Astrocyte of the hippocampus (primary cell): ENCODE measurements at places on chromosomes 12 and 14.

- peak; percentile 68 for DNase-seq
These were observed 2.0 kb upstream of the SETD1B start for GRCh38 chr12:121801595-121802484.

GRCh38 chr12:28574746-28575592 is 384.7 kb downstream of the CCDC91 start:
- DNase-seq = no peak

DNA sequence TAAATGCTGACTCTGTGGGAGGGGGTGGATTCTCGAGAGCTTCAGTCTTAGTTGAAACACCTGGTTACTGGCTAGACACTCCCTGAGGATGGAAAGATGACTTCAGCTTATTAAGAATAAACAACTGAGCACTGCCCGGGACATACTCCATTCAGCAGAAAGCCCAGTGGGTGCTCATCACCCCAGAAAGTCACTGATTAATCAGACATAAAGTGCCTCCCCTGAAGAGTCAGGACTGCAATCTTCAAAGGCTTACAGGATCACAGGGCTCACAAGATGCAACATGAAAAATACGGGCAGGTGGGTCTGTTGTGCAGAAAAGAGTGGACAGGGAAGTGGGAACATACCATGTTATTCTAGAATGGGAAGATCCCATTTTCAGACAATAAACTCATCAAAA is 207.0 kb downstream of the CALM1 start:
- DNase-seq = no peak

DNA sequence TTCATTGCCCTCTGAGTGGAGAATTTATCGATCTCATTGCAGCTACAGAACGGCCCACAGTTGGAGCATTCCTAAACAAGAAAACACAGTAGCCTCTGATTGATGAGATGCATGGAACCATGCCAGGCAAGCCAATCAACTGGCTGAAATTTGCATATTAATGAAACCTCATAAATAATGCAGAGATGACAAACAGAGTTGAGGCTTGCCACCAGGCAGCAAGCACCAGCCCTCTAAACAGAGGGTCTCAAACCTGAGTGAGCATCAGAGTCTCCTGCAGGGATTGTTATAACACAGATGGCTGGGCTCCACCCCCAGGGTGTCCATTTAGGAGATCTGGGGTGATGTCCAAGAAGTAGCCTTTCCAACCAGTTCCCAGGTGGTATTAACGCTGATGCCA is 60.9 kb upstream of the CMKLR1 start:
- DNase-seq = no peak

GRCh38 chr14:33949411-33949893 is 1.4 kb downstream of the EGLN3 start:
- DNase-seq = no peak

DNA sequence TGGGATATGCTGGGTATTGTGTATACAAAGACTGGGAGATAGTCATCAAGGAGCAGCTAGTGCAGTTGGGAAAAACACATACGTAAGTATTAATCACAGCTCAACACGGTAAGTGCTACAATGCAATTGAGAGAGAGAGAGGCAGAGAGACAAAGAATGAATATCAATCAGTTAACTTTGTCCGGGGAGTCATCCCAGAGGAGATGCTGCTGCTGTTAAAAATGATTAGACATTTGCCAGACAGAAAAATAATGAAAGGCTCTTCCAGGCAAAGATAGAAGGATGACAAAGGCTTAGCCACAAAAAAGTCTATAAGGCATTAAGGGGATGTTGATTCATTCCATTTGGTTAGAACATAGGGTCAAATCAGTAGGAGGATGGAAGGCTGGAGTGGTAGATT is 45.1 kb downstream of the AKAP6 start:
- no peak for DNase-seq

GRCh38 chr12:3321881-3322280 is 169.1 kb upstream of the PRMT8 start:
- no peak for DNase-seq

- DNase-seq = peak; percentile 42
These were observed 109.0 kb upstream of the AMIGO2 start for GRCh38 chr12:47188576-47189441.

DNA sequence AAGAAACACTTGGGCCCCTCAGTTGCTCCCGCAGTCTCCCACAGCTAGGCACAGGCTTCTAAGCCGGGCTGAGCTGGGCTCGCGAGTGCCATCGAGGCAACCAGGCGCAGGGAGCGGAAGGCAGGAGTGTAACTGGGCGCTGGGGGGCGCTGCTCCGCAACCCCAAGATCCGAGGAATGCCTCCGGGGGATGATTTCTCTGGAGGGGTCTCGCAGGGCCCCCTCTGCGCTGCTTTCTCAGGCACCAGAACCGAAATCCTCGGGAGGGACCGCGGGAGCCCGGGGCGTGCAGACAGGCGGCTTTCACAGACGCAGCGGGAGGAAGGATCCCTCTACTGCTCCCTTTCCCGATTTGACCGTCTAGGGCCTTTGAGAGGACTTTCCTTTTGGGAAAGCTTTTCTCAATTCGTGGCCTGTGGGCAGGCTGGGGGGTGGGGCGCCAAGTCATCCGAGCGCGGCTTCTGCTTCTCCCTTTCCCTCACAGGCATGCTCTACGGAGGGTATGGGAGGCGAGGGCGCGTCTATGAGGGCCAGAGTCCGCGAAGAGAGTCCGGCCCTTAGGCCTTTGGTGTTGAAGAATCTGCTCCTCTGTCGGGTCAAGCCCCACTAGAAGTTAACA is 4.3 kb upstream of the NKX2-1 start:
- no peak for DNase-seq

- DNase-seq = no peak
These were observed 430.0 kb downstream of the CCDC91 start for GRCh38 chr12:28620281-28620680.

- no peak for DNase-seq
These were observed 4.9 kb upstream of the AQP6 start for GRCh38 chr12:49967777-49968250.

GRCh38 chr14:82731526-82731925 is 1197.9 kb upstream of the SEL1L start:
- no peak for DNase-seq

- peak; percentile 52 for DNase-seq
These were observed 98.1 kb upstream of the NCOR2 start for GRCh38 chr12:124665511-124665910.

DNA sequence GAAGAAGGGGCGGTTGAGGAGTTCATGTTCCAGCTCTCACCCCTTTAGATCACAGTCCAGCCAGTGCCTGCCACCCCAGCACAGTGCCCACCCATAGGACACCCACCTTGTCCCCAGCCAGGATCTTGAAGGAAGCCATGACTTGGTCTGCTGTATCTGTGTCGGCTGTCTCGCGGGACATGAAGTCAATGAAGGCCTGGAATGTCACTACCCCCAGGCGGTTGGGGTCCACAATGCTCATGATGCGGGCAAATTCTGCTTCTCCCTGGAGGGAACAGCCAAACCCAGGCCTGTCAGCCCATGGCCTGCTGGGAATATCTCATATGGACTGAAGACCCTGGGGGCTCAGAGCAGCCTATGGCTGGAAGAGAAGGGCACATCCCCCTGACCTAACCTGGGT is 84.1 kb upstream of the ZFP36L1 start:
- no peak for DNase-seq

DNA sequence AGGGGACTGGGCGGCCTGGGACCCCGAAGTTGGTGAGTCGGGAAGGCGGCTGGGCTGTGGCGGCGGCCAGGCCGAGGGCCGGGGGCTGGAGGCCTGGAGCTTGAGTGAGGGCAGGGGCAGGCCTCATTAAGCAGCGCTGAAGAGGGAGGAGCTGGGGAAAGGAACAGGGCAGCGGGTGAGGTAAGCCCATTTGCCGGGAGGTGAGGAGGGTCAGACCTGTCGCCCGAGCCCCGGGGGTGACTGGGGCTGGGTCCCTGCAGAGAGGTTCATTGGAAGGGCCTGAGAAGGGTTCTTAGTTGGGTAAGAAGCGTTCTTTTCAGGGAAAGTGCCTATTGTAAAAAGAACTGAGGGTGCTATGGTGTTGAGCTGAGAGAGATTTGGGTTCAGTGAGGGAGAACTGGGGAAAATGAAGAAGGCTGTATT is 441 bp downstream of the RAB5B start:
- peak; percentile 75 for DNase-seq

DNA sequence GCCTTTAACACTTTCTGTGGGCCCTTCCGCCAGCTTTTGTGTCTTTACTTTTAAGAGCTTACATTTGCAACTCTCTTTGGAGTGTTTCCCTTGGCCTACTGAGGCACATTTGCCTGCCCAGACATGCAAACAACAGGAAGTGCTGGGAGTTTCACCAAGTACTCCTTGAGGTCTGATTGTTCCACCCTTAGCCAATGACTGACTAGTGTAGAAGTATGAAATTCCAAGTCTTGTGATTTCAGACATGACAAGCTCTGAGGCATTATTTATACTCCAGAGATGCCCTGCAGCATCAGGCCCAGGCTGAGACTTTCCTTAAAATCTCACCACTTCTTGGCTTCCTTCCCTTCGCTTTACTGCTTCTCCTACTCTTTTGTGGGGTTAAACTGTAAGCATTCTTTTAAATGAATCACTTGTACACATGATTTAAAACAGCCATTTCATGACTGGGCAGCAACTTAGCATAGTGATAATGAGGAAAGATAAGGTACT is 174.1 kb downstream of the SLC6A15 start:
- DNase-seq = peak; percentile 68

DNA sequence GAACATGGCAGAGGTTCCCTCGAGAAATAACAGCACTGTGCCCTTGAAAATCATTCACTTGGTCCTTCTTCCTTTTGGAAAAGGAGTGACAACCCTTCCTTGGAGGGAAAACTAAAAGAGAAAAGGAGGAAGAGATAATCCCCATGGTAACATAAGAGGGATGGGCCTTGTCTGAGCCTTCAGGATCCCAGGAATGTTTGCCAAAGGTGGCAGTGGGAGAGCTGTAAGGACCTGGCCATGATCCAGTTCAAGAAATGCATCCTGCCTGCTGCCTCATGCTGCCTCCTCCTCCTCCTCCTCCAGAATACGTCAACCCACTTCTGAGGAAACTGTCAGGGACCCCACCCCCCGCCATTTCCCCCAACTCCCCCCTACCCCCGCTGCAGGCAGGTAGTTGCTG is 118.8 kb downstream of the KCNK10 start:
- DNase-seq = no peak
